ENCODE measurements at places on chromosomes 2 and 18.

GRCh38 chr2:161586517-161587167 lies 37.6 kb upstream of the SLC4A10 start:
- peak; percentile 70 for DNase-seq

DNA sequence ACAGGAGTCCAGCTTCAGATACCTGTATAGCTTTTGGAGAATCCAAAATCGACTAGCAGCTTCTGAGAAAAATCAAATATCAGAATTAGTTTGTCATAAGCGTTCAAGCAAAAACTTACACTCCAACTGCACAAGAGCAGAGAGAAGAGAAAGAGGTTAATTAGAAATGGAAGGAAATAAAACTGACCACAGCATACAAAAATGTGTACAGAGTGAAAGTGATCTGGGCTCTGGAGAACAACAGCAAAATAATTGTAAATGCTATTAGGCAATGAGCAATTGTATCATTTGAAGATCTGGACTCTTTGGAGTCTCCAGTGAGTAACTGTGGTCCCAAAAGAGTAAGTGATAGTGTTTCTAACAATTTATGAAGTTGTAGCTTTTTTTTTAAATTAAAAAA lies 867.3 kb downstream of the TRIB2 start:
- DNase-seq: no peak

GRCh38 chr18:34647251-34647650 lies 62.8 kb upstream of the DTNA start:
- DNase-seq: no peak

DNA sequence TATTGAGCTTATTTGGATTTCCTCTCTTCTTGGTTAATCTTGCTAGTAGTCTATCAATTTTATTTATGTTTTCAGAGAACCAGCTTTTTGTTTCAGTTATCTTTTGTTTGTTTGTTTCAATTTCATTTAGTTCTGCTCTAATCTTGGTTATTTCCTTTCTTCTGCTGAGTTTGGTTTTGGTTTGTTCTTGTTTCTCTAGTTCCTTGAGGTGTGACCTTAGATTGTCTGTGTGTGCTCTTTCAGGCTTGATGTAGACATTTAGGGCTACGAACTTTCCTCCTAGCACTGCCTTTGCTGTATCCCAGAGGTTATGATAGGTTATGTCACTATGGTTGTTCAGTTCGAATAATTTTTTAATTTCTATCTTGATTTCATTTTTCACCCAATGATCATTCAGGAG lies 141.6 kb downstream of the ZNF236 start:
- DNase-seq: no peak

- no peak for DNase-seq
Measured at GRCh38 chr2:215863687-215864086, 149.7 kb downstream of the MREG start.

- DNase-seq: no peak
Measured at GRCh38 chr2:148613231-148614013, 31.1 kb upstream of the EPC2 start.

GRCh38 chr2:153074207-153074606 lies 355.8 kb downstream of the ARL6IP6 start:
- no peak for DNase-seq

- peak; percentile 24 for DNase-seq
Measured at GRCh38 chr2:174510583-174511189, 23.9 kb upstream of the GPR155 start.

DNA sequence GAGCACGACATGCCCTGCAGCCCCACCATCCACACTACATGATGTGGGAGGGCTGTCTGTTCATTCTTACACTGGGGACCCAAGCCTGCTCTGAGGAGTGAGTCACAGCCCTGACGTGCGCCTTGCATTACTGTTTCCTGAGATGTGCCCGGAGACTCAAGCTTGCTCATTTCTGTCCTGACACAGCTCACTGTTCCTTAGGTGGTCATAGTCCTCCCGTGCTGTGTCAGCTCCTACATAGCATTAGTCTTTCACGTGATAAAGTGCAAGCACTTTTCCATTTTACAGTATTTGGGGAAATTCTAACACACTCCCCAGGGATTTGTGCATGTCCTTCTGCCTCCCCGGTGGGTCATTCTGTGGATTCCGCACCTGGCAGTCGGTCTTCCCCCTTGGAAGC lies 46.2 kb upstream of the TRIM43B start:
- no peak for DNase-seq

DNA sequence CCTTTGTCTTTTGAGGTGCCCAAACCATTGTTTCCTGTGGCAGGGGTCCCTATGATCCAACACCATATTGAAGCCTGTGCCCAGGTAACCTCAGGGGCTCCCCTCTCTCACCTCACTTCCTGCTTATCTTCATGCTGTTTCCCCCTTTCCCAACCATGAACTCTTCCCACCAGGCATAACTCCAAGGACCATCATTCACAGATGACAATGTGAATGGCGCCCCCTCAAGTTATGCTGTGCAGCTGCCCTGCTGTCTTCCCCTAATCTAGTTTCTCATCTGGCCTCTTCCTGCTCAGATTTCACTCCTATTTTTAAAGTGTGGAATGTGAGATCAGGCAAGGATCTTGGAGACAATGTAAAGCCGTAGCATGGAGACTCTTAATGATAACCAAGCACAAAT lies 1.4 kb downstream of the GMPPA start:
- no peak for DNase-seq

DNA sequence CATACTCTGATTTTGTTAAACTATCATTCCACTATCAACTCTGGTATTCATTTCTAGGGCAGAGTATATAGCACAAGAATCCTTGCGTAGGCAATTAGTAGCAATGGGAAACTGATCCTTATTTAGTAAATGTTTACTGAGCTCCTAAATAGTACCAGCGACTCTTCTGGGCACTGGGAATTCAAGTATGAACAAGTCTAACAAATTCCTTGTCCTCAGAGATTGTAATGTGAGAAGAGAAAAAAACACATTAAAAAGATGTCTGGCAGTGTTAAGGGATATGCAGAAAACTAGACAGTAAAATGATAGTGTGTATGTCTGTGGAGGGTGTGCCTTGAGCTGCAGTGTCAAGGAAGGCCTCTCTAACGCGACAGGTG lies 721 bp downstream of the METTL5 start:
- no peak for DNase-seq

DNA sequence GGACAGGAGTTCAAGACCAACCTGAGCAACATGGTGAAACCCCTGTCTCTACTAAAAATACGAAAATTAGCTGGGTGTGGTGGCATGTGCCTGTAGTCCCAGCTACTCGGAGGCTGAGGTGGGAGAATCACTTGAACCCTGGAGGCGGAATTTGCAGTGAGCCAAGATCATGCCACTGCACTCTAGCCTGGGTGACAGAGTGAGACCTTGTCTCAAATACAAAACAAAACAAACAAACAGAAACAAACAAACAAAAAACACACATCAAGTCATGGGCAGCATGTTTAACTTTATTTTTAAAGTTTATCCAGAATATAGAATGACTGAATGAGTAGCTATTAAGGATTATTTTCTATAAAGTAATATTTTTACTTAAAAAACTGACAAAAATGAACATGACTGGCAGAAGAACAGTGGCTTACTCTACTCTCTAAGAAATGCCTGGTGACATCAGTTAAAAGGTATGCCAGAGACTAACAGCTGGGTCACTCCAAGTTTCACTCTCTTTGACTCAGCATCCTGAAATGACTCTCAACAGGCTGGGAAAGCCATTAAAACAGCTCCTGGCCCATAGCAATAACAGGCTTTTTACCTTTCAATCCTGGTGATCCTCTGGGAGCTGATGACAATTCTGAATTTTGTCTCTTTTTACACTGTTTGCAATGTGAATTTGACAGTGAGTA lies 281.6 kb upstream of the STON1 start:
- no peak for DNase-seq

DNA sequence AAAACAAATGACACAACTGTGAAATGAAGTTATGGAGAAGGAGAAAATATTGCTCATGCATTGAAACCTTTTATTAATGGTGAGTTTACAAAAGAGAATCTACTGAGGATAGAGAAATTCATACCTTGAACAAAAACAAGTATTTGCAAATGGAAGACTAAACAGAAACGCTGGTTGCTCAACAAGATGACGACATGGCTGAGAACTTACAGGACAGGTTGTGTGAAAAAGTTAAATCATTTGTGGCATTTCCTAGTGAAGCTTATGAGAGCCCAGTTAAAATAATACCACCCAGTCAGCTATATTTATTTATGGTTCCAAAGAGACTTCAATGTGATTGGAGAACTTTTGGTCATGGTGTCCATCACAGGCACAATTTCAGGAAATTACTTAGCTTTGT lies 148.6 kb upstream of the PKDCC start:
- no peak for DNase-seq

GRCh38 chr2:172639256-172639655 lies 83.4 kb downstream of the PDK1 start:
- no peak for DNase-seq

DNA sequence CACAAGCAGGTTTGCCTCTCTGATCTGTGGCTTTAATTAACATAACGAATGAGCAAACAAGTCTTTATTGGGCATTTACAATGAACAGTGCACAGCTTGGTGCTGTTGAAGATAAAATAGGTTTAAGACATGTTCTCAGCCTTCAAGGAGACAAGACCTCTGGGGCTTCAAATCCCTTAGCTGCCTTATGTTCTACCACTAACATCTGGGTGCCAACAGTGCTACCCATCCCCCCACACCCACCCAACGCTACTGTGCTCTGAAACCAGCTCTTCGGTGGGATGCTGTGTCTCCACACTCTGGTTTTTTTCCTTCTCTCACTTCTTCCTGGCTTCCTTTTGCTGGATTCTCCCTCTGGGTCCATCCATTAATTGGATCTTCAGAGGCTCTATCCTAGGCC lies 14.1 kb upstream of the B3GNT2 start:
- no peak for DNase-seq

- no peak for DNase-seq
Measured at GRCh38 chr2:115480741-115481140, 1038.3 kb downstream of the DPP10 start.

DNA sequence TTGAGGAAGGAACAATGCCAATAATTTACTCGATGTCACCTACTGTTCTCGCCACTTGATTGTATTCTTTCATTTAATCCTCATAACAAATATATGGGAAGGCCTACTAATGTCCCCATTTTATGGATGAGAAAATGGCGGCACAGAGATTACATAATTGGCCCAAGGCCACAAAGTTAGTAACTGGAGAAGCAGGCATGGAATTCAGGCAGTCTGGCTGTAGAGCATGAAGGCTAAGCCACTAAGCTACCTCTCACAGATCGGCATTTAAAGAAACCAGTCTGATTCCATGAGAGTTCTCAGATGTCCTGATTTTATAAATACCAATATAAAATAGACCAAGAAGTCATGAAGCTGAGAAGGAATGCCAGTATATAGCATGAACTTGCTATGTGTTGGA lies 121.8 kb upstream of the EPAS1 start:
- DNase-seq: no peak

DNA sequence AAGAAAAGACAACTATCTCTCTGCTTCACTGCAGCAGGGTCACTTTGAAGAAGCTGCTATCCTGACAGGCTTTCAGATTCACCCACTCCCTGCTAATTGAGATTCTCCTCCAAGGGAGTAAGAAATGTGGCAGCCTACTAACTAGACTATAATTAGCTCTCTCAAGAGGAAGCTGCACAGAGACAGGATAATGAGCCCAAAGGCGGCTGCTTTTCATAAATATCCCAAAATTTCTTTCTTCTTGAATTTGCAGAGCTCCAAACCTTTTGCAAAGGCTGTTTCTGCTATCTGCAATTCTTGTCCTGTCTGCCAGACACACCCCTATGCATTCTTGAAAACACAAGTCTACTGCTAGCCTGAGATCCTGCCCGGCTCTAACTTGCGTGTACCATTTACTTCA lies 54.0 kb upstream of the RNU4ATAC start:
- no peak for DNase-seq

Measured in SK-N-MC (cell line).